Mesothelial cell of epicardium (in vitro differentiated cells): ENCODE measurements at places on chromosomes 6 and 20. TPM values are rescaled to one million over a fixed set of nuclear protein-coding genes. Genes with fewer than 3 reads are reported as not detected.

DNA sequence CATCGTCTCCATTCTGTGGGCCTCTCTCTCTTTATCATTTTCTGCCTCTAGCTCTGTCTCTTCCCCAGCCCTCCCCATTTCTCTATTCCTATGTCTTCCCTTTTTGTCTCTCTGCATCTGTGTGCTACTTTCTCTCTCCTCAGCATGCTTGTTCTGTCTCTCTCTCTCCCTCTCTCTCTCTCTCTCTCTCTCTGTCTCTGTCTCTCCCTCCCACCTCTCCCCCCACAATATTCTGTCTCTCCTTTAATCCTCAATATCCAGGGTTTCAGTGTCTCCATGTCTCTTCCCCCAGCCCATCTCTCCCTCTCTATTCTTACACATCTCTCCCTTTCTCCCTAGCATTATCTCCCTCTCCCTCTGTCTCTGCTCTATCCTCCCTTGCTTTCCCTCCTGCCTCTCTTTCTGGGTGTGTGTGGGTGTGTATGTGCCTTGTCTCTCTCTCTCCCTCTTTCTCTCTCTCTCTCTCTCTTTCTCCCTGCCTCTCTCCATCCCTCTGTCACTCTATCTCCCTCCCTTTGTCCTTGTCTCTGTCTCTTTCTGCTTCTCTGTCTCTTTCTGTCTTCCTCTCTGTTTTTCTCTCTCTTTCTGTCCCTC is 76.9 kb upstream of the SIRPA start:
- no peak for DNase-seq

- peak; percentile 57 for DNase-seq
These were observed 6.1 kb upstream of the HSPA1B start for GRCh38 chr6:31821301-31822035.

- no peak for DNase-seq
These were observed 115.5 kb upstream of the MARCKS start for GRCh38 chr6:113741651-113742050.

Gene LAMA2
- total RNA-seq, result 56.8 to 70.0 TPM (median 63.2 TPM) in 3 replicates

Gene HMGCLL1
- 1.7 to 3.5 TPM (median 2.4 TPM) in 3 replicates for total RNA-seq
